ENCODE measurements at places on chromosomes 12 and 14.

GRCh38 chr12:12735301-12735700, 18.1 kb downstream of the CDKN1B start:
- no peak for DNase-seq

DNA sequence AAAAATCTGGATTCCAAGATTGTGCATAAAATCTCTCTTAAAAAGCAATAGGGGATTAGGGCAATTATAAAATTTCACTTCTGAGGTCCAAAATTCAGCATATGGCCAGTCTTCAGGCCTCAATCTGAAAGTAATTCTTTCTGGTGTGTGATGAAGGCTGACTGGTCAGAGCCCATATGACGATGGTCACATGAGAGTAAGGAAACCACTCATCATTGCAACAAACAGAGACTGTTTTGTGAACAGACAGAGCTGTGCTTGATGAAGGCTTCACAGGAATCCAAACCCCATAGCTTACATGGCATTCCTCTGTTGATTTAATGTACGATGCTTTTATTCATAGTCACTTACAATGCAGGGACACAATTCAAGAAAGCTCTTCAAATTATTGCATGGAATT, 238.1 kb downstream of the APAF1 start:
- DNase-seq: no peak

GRCh38 chr14:22887260-22887989, 4.4 kb downstream of the REM2 start:
- no peak for DNase-seq

GRCh38 chr12:122871851-122872780, 23.8 kb downstream of the VPS37B start:
- DNase-seq: peak; percentile 60

DNA sequence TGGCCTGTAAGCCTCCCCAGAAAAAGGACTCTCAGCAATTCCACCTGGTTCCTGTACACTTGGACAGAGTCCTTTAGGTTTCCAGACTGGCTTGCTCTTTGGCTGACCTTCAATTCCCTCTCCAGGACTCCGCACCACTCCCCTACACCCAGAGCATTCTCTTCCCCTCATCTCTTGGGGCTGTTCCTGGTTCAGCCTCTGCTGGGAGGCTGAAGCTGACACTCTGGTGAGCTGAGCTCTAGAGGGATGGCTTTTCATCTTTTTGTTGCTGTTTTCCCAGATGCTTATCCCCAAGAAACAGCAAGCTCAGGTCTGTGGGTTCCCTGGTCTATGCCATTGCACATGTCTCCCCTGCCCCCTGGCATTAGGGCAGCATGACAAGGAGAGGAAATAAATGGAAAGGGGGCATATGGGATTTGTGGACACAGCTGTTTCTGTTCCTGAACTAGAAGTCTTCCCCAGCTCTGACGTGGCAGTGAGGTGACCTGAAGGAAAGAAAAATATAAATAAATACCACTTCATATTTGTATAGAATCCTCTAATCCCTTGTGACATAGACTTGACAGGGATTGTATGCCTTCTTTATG, 1.3 kb downstream of the RNASE7 start:
- no peak for DNase-seq

GRCh38 chr12:27946421-27946820, 26.1 kb downstream of the PTHLH start:
- DNase-seq: no peak

GRCh38 chr12:65278576-65279368, at the start of gene MSRB3:
Gene MSRB3, plus strand, starts transcription at chr12:65278683. Its CDS starts 29,897 bp downstream, at chr12:65308580.
- DNase-seq: peak; percentile 59

DNA sequence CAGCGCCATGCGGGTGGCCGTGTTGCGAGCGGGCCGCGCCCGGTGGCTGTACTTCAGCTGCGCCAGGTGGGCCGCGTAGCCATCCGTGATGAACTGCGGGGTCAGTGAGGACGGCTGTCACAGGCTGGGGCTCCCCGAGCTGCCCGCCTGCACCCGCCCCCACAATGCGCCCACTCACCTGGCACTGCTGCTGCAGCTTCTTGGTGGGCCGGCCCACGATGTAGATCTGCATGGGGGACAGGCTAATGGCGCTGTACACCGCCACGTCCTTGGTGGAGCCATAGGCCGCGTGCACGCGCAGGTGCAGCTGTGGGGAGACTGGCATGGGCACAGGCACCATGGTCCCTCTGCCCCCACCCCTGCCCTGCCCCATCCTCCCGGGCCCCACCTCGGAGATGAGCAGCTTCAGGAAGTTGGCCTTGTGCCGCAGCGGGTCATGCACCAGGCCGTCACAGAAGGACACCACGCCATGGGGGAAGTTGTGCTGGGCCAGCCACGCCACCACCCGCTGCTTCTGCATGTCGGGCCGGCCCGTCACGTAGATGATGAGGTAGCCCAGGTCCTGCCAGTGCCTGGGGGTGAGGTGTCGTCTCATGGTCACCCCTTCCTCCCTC, 5.9 kb downstream of the ARL6IP4 start:
- DNase-seq: no peak

GRCh38 chr14:60622917-60623257, 26.4 kb downstream of the SIX1 start:
- DNase-seq: peak; percentile 36

DNA sequence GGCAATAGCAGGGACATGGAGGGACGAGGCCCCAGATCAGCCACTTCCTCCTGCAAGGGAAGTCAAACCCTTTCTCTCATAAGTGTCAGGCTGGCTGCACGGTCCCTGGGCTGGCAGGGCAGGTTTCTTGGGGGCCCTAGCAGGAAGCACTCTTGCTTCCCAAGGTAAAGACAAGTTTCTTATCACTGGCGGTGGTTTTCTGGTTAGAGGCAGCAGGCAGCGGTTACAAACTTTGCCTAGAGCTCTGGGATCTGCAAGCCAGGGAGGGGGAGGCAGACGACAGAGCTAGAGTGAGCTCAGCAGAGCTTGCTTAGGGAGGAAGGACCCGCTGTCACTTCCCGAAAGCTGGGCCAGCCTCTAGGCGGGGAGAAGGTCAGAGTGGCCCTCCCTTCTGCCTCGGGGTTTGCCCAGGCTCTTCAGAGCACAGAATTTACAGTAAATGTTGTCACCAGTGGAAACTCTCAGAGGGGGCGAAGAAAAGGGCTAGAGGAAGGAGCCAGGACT, 20.4 kb downstream of the BATF start:
- peak; percentile 4 for DNase-seq

- no peak for DNase-seq
Measured at GRCh38 chr12:25524366-25524765, 28.7 kb downstream of the LMNTD1 start.

GRCh38 chr14:104603711-104604401, 716 bp downstream of the TMEM179 start:
- no peak for DNase-seq

GRCh38 chr14:50047274-50047676, 69.1 kb downstream of the VCPKMT start:
- no peak for DNase-seq

DNA sequence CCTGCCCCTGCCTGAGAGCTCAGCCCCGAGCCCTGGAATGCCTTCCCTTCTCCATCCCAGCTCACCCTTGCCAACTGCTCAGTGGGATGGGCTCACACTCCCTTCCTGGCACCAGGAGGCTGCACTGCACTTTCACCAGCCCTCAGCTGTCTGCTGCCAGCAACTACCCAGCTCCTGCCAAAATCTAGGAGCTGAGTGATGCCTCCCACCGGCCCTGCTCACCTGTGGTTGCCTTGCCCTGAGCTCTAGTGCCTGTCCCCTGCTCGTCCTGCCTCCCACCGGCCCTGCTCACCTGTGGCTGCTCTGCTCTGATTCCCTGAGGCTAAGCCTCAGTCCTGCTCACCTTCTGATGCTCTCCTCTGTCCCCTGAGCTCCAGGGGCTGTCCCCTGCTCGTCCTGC, 119.8 kb downstream of the TMEM121 start:
- no peak for DNase-seq

GRCh38 chr12:96170762-96171161, 23.4 kb upstream of the ELK3 start:
- no peak for DNase-seq

GRCh38 chr12:121649819-121650353, 19.6 kb downstream of the MORN3 start:
- no peak for DNase-seq

- DNase-seq: no peak
Measured at GRCh38 chr14:104341532-104342434, 203.4 kb downstream of the KIF26A start.

Measured in AG09319 (cell line).